ENCODE measurements at places on chromosomes 2 and 18. TPM values are rescaled to one million over a fixed set of nuclear protein-coding genes. Genes with fewer than 3 reads are reported as not detected.

C2orf80 gene
- not detected for total RNA-seq

SERPINB10 gene
- total RNA-seq = not detected

CCDC74A gene
- total RNA-seq = 11.5 TPM

UGT1A9 gene
- 1.3 TPM for total RNA-seq

MC4R gene
- not detected for total RNA-seq

FBXO15 gene
- total RNA-seq = 1.8 TPM

ANKRD53 gene
- total RNA-seq = 2.9 TPM

LHCGR gene
- 0.32 TPM for total RNA-seq
